Smooth muscle cell of the coronary artery (primary cell): ENCODE measurements at places on chromosomes 11 and 22. TPM values are rescaled to one million over a fixed set of nuclear protein-coding genes. Genes with fewer than 3 reads are reported as not detected.

Gene ANKK1
- total RNA-seq: under 0.01 and 0.12 TPM in 2 replicates

Gene SHANK2
- total RNA-seq: 0.30 and 2.2 TPM in 2 replicates

Gene OR8G1
- not detected in 2 replicates for total RNA-seq

Gene VPREB1
- not detected in 2 replicates for total RNA-seq

Gene SORL1
- total RNA-seq: 0.38 and 0.59 TPM in 2 replicates

Gene SMCO4
- total RNA-seq: 7.3 and 15.0 TPM in 2 replicates

Gene MRGPRX2
- not detected in 2 replicates for total RNA-seq

Gene FOLR1
- not detected in 2 replicates for total RNA-seq

Gene SHISA8
- not detected in 2 replicates for total RNA-seq

Gene RPS25
- total RNA-seq: 338 and 761 TPM in 2 replicates

Gene PDHX
- 23.4 and 41.5 TPM in 2 replicates for total RNA-seq

Gene CEP126
- total RNA-seq: 1.1 and 2.5 TPM in 2 replicates

Gene SPTBN2
- 0.94 and 9.2 TPM in 2 replicates for total RNA-seq

Gene MMP8
- total RNA-seq: not detected in 2 replicates

Gene VPS11
- total RNA-seq: 25.0 and 42.0 TPM in 2 replicates

Gene NXPE4
- total RNA-seq: not detected in 2 replicates

Gene NXPE2
- 0.08 TPM in 1 of 2 replicates, not detected in the other for total RNA-seq

Gene SSH3
- 8.1 and 10.2 TPM in 2 replicates for total RNA-seq

Gene RIBC2
- total RNA-seq: 0.08 and 0.12 TPM in 2 replicates

Gene AGBL2
- total RNA-seq: 0.15 and 0.70 TPM in 2 replicates

Gene ST14
- total RNA-seq: under 0.01 and 0.23 TPM in 2 replicates

Gene KDM4E
- total RNA-seq: not detected in 2 replicates

Gene ABCC8
- under 0.01 TPM in 1 of 2 replicates, not detected in the other for total RNA-seq

Gene BMAL1
- total RNA-seq: 10.6 and 17.9 TPM in 2 replicates

Gene TSPAN18
- total RNA-seq: 0.15 and 0.70 TPM in 2 replicates

Gene JOSD1
- total RNA-seq: 31.1 and 54.8 TPM in 2 replicates

Gene MGAT3
- 0.12 and 0.23 TPM in 2 replicates for total RNA-seq

Gene OVOL1
- total RNA-seq: not detected in 2 replicates
